ENCODE measurements at places on chromosomes 2 and 18.

GRCh38 chr2:198097630-198098029, 293.2 kb downstream of the PLCL1 start:
- DNase-seq = no peak

DNA sequence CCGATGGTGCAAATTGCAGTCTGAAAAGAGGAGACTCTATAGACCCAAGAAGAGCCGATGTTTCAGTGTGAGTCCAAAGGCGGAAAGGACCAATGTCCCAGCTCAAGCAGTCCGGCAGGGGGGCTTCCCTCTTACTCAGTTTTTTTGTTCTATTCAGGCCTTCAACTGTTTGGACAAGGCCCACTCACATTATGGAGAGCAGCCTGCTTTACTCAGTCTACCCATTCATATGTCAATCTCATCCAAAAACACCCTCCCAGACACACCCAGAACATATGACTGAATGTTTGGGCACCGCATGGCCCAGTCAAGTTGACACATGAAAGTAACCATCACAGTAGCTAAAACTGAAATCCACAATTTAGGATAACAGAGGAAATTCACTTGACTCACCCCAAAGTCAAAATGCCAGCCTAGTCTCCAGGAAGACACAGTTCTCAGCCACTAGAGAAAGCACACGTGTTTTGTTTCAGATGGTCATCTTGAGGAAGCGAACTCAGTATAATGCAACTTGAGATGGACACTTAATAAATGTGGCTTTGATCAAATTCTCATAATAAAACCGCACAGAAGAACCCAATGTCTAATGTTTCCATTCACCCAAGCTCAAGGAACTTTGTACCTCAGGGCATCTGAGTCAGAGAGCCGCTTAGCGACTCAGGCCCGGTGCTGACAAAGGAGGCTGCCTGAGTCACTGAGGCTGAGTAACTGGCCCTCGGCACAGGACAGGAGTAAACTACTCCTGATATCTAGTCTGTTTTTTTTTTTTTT, 2.4 kb downstream of the FHL2 start:
- peak; percentile 75 for DNase-seq

- no peak for DNase-seq
Measured at GRCh38 chr2:217249121-217250012, 389.5 kb upstream of the TNP1 start.

DNA sequence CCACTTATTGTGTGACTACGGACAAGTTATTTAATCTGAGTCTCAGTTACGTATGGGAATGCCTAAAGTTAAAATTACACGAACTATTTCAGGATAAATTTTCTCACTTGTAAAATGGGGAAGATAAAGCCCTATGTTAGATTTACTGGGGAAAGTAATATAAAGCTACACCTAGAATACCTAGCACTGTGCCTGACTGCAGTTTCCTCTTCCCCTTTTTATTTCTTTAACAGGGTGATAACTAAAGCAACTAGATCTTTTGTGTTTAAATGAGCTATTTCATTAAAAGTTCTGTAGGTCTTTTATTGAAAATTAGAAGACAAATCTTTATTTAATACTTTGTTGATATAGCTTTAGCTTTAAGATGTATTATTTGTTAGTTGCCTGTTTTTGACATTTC, 5.0 kb downstream of the B3GNT2 start:
- DNase-seq = no peak

DNA sequence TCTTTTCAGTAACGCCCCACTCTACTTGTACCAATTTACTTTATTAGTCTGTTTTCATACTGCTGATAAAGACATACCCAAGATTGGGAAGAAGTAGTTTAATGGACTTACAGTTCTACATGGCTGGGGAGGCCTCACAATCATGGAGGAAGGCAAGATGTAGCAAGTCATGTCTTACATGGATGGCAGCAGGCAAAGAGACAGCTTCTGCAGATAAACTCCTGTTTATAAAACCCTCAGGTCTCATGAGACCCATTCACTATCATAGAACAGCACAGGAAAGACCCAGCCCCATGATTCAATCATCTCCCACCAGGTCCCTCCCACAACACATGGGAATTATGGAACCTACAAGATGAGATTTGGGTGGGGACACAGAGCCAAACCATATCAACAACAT, 38.8 kb upstream of the OSBPL6 start:
- no peak for DNase-seq

GRCh38 chr2:175976391-175977157, 25.5 kb downstream of the LNPK start:
- no peak for DNase-seq

DNA sequence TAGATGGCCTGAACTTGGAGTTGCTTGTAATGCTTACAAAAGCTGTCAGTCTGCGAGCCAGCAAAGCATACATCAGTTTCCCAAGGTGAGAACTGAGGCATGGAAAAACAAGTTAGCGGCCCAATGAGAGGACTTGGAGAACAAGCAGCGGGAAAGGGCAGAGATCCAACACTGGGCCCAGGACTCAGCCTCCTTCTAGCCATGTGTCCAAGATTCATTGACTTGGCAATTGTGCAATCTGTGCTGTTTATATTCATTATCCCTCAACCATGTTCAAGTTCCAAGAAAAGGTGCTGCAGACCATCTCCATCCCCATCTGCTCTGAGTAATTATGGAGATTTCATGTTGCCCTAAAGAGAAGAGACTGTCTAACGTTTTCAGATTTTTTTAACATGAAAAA, 187.4 kb downstream of the ALK start:
- DNase-seq = no peak

DNA sequence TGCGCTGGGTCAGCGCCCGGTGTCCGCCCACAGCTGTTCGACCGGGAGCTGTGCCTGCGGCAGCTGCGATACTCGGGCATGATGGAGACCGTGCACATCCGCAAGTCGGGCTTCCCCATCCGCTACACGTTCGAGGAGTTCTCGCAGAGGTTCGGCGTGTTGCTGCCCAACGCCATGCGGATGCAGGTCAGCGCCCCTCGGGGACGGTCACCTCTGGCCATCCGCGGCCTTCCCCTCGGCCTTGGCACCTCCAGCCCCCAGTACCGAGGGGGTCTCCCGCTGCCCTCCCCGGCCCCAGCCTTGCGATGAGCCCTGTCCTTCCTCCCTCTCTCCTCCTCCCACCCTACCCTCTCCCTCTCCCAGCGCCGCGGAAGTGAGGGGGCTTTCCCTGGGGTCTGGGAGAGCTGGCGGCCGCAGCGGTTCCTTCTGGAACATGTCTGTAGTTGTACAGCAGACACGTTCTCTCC, 53.2 kb upstream of the GPR17 start:
- no peak for DNase-seq

DNA sequence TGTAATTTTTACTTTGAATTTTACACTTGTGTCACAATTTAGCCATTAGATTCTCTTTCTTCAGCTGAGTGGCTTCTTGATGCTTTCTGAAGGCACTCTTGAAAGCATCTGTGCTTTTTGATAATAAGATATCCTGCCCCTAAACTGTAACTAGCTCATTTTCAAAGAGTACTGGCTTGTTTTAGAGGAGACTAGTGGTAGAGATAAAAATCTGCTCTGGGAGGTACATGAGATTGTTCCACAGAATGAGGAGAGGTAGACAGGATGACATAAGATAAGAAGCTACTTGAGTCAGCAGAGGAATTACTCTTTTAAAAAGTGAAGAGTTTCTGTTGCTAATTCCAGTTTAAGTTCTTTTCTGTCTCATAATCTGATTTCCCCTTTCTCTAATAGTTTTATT, 10.6 kb downstream of the PLEKHB2 start:
- DNase-seq = no peak

DNA sequence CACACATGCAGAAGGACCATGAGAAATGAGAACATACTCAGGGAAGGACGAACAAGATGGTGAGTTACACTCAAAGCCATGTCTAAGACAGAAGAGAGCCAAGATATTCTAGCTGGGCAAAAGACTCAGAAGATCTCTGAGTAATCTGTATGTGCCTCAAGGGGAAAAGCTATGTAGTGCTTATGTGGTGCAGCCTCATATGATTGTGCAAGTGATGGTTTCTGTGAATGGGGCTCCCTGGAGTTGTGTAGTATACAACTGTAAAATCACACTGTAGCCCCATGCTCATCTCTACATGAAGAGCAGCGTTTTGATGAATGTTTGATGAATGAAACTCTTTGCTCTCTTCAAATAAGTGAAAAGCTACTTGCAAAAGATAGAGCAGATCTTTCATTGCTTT, 57.5 kb downstream of the OSR1 start:
- no peak for DNase-seq

DNA sequence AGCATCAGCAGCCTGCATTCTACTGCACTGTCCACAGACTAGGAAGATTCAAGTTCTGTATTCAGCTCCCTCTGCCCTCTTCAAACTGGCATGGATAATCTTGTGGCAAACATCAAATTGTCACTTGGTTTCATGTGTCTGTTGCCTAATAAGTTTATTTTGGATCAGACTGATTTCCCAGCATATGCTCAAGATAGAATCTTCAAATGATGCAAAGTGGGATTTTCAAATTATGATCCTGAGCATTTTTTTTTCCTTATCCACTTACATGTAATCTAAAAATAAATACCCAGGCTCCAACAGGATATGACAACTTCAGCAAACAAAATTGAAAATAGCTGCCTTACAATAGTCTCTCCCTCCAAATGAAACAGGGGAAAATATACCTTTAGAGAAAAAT, 160.9 kb upstream of the VRK2 start:
- DNase-seq = no peak

DNA sequence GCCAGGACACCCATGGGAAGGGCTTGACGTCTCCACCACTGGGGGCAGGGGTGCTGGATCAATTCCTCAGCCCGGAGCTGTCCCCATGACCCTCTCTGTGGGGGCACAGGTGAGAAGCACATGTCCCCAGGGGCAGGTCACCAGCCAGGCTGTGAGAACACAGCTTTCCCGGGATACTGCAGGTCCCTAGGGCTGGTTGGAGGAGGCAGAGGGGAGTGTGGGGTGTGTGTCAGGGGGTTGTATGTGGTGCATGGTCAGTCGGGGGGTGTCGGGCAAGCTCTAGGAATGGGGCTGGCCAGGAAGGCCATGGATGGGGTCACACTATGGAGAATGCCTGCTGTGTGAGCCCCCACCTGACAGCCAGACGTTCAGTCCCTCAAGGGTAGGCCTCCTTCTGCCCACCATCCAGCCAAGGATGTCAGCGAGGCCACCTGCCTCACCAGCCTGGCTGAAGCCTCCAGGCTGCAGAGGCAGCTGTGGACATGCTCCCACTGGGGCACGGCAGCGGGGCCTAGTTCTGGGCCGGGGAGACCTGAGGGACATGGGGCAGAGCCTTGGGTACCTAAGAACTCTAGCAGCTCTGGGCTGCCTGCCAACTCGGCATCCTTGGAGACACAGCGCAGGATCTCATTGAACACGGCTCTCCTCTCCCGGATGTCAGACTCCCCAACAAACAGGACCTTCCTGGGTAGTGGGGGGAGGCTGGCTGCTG, 10.3 kb downstream of the HS1BP3 start:
- DNase-seq = no peak

- DNase-seq = no peak
Measured at GRCh38 chr2:127469974-127470373, 51.7 kb downstream of the PROC start.
